KBM-7 (cell line): ENCODE measurements at places on chromosomes 5 and 9.

GRCh38 chr9:131836607-131837315 is 96.9 kb upstream of the RAPGEF1 start:
- no peak for DNase-seq

DNA sequence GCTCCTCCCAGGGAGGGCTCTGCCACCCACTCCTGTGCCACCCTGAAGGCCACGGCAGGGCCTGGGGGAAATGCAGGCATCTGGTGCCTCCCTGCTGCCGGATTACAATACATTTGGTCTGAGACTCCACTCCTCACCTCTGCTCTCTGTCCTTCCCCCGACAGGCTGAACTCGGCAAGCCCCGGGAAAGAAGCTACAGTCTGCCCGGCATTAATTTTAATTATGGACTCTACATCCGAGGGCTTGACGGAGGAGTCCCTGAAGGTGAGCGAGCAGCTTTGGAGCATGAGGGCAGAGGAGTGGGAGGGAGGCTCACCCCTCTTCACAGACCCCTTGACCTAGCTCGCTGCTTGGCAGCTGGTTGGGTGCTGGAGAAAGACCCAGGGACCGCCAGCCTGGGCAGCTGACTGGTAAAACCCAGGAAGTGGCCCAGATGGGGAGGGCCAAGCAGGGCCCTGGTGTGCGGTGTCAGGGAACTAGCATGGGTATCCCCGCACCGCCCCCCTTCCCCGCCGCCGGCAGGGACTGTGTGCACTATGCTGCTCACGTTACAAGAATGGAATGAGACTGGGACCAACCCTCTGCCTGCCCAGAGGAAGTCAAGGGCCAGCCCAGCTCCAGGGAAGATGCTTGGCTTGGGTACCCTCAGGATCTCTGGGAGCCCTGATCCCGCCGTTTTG is 83.7 kb upstream of the BARHL1 start:
- no peak for DNase-seq

- DNase-seq = no peak
Observed at GRCh38 chr5:80054682-80055081, 19.5 kb downstream of the THBS4 start.

- DNase-seq = no peak
Observed at GRCh38 chr9:76891874-76892273, 14.0 kb downstream of the PRUNE2 start.

DNA sequence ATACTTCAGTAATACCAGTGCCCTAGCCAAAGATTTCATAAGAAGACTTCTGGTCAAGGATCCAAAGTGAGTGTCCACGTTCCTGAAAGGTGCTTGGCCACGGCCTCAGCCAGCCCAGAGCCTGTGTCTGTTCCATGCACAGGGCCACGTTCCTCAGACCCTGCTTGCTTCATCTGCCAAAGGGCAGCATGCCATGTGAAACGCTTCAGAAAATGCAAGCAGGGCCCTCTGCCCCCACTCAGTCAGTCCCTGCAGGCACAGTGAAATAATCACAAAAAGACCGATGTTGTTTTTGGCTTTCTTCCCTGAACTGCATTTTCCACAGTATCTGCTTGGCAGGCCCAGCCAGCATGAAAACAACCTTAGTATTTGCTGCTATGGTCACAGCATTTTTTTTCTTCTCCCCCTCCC is 85.5 kb upstream of the CTSL start:
- no peak for DNase-seq

- DNase-seq = peak; percentile 78
Observed at GRCh38 chr5:140114341-140115185, 654 bp downstream of the PURA start.

GRCh38 chr5:176809544-176810080 is 747 bp upstream of the UNC5A start:
- DNase-seq = peak; percentile 28

DNA sequence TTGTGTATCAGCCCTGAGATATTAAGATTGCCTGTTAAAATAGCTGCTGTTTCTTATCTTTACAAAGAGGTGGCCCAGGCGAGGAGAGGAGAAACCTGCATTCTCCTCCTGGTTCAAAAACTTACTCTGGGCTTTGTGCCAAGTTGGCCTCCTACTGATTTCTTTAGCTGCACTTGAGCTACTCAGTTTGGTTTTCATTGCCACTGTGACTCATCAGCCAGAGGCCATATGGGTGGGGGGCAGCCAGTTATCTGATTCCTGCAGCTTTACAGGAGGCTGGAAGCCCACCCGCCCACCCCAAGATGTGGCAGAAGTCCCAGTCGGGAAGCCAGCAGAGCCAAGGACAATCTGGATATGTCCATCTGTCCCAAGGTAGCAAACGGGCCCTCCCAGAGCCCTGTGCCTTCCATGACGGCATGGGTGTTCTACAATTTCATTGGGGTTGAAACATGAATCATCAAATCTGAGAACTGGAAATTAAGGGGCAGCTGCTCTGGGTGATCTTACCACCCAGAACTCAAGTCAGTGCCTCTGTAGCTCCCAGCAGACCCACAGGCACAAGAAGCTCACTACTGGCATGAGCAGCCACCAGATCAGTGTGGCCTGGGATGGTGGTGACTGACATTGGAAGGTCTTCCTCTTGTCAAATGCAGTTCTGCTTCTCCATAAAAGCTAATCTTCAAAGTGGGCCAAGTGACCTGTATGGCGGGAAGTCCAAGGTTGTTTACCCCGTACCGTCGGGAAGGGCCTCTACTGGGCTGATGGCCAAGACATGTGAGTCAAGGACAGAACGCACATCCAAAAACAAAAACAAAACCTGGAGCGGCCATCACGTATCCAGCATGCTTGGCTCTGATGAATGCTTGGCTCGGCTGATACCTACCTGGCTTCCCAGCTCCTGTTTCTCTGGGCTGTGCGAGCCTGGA is 15.6 kb downstream of the FCN2 start:
- DNase-seq = no peak

DNA sequence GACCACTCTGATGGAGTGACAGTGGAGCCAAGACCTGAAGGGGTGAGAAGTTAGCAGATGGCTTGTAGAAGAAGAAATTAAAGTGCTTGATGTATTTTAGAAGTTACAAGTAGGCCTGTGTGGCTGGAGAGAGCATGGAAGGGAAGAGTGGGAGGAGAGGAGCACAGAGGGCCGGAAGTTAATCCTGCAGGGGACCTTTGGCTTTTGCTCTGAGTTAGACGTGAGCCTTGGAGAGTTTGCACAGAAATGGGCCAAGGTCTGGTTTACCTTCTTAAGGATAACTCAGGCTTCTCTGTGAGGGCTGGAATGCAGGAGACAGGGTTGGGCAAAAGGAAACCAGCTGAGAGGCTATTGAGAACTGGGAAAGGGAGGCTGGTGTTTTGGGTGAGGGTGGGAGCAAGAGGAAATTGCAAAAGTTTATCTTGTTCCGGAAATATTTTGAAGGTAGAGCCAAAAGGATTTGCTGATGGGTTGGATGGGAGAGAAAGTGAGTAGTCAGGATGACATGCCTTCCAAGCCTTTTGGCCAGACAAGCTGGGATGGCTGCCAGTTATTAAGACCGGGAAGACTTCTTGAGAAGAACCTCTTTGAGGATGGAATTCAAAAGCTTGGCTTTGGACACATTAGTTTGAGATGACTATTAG is 17.5 kb upstream of the F2RL1 start:
- DNase-seq = no peak

DNA sequence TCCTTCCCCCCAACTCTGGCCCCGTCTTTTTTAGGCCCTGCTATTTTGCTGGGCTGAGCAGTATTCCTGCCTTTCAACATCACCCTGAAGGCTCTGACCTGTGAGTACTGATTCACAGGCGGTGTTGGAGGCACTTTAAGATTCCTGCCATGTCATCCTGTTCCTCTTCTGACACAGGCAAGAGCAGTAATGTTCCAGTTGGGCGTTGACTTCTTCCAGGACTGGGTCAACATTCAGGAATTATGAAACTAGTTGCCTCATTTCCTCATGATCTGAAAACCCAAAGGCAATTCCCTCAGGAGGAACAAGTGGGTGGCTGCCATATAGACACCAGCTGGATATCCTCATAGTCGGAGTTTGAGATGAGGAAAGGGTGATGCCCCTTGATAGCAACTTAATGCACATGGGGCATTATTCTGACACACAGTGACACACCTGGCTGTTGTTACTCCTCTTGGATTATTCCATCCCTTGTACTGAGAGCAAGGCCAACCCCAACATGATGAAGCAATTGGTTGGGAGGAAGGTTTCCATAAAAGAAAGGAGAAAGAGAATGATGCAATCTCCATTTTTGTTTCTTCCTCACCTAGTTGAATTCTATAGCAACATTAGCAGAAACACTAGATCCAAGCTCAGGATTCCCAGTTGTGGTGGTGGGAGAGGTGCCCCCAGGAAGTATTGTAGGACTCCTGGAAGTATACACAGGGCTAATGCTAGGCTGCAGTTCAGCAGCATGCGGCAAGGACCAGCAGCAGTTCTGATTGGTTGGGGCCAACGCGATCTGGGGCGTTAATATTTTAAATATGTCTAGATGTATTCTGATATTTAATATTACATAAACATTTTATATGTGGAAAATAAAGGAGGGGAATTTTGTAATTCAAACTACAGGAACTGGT is 19.6 kb upstream of the GLRX start:
- DNase-seq = no peak

DNA sequence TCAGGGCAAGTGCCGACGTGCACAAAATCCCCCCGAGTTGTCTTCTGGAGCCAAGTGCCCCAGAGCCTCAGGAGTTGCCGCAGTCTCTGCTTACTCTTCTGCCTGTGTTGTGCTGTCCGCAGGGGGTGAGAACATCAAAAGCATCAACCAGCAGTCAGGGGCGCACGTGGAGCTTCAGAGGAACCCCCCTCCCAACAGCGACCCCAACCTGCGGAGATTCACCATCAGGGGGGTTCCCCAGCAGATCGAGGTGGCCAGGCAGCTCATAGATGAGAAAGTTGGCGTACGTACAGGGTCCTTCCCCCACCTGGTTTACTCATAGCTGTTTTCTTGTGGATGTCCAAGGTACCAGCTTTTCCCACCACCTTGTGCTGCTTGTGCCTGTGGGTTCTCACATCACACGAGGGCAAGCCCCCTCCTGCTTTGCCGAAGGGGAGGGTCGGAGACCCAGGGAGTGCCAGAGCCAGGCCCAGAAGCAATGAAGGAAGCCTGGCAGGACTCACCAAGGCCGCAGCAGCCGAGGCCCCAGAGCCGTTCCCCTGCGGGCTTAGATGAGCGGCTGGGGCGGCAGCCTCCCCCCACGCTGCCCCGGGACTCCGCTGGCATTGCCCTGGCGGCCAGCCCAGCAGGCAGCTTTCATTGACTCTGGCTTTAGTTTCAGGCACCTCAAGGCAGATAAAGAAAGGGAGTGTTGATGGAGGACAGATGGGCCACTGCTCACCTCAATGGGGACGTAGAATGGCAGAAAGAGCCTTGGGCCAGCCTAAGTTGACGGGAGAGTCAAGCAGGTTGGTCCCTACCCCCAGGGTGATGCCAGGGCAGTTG is 33.7 kb upstream of the PRDM12 start:
- DNase-seq = no peak

DNA sequence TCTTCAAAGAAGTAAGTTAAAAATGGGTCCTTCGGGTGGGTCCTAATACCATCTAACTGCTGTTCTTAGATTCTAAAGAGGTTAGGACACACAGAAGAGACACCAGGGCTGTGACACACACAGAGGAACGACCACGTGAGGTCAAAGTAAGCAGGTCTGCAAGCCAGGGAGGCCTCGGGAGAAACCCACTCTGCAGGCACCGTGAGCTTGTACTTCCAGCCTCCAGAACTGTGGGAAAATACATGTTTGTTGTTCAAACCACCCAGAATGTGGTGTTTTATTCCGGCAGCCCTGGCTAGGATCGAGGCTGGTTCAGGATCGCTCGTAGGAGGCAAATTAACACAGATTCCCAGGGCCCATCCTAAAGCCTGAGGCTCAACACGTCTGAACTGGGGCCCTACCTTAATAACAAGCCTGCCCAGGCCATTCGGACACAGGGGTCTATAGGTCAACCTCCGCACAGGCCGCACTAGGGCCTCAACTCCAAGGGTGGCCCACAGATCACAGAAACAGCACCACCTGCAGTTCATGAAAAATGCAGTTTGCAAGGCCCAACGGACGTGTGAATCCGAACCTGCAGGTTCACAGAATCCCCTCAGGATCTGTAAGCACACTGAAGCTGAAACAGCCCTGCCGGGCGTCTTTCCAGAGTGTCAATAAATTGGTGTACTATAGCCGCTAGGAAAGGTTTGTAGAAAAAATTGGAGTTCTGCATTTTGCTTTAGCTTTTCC is 7.1 kb downstream of the MED10 start:
- no peak for DNase-seq

DNA sequence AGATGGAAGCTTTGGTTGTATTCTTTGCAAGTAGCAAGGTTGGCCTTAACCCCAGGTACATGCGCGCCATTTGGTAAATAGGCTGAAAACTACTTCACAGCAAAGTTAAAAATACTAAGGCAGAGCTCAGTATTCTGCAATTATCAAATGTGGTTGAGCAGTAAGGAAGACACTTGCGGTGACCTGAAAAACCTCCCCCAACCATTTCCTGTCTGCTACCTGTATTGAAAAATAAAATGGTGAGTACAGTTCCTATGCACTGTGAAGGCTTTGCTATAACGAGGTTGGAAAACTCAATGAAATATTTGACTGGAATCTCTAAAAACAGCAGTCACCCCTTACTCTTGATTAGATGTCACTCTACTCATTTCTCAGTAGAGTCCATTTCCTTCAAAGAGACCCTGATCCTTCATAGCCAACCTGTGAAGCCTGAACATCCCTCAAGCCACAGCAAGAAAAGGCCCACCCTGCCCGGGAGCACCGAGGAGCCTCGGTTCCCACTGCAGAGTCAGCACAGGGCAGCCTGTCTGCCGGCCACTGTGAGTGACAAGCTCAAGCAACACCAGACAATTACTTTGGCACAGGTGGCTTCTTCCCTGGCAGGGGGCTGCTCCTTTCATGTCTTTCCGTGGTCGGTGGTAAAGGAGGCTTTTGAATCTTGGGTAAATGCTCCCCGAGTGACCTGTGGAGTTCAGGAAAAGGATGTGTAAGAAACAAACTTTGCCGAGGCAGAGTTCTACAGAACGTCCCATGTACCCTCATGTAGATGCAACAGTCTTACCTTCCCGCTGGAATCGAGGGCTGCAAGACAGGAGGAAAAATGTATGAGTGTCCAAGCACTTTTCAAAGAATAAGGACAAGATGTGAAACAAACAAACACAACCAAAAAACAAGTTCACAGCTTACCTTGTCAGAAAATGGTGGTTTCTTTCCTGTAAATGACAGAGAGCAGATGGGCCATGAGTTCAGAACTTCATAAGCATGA is 29.6 kb downstream of the C5orf58 start:
- DNase-seq = no peak

DNA sequence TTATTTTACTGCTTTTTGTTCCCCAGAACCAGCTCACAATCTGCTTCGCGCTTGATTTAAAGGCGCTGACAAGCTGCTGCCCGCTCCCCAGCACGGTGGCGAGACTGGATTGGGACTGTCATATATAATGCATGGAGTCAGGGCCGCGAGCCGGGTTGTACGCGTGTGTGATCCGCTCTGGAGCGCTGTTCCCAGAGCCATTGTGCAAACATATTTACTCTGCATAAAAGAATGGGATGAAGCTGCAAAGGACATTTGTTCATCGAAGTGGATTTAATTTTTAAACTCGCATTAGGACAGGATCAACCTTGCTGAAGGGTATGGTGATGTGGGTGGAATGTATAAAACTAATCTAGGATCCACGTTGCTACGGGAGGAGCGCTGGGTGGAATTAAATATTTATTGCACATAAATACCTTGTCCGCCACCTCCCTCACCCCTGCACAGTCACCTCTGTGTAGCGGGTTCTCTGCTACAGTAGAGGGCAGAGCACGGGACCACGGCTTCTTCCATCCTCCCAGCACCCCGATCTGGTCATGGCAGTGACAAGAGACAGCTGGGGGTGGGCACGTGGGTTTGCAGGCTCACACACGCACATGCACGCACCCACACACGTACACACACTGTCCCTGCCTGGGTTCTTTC is 18.1 kb upstream of the FCN1 start:
- no peak for DNase-seq
